Activated B cell treated with CpG ODN at 0.5 μM for 24 hours (primary cell): ENCODE measurements at places on chromosomes 11 and 22. TPM values are rescaled to one million over a fixed set of nuclear protein-coding genes. Genes with fewer than 3 reads are reported as not detected.

GRCh38 chr11:67482275-67482826 is 475 bp upstream of the AIP start:
- no peak for DNase-seq

DNA sequence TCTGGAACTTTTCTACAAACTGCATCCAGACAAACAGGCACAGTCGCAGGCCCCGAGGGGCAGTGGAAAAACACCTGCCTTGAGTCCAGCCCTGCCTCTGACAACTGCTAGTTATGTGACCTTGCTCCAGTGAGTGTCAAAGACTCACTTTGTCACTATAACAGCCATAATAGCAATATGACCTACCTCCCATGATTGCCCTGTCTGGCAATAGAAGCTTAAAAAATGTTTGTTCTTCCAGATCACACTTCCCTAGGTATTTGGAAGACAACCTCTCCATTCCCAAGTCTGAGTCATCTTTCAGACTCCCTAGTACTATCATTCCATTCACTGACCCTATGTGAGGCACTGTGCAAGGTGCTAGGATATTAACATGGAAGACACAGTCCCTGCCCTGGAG is 74.5 kb downstream of the RPL27A start:
- DNase-seq, result no peak

DNA sequence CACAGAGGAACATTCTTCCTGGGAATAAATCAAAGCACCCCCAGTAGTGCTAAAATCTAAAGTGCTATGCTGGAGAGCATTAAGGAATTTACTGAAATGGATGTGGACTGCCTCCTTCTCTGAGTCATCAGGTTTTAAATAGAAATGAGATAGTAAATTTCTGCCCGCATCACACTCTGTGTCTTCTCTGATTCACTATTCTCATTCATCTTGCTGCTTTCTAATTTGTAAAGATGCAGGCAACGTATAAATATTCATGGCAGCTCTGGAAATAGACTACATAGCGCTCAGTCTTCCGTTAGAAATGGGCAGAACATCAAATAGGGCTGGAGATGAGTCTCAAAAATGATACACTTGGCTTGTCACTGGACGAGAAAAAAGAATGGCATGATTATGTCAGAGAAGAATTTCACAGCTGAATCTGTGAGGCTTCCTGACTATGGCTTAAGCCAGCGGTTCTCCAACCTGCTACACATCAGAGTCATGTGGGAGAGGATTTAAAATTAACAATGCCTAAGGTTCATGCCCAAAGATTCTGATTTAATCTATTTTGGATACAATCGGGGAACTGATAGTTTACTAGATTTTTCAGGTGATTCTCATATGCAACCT is 178.2 kb downstream of the LRRC4C start:
- no peak for DNase-seq

Gene BLID
- total RNA-seq, result not detected in 2 replicates

DNA sequence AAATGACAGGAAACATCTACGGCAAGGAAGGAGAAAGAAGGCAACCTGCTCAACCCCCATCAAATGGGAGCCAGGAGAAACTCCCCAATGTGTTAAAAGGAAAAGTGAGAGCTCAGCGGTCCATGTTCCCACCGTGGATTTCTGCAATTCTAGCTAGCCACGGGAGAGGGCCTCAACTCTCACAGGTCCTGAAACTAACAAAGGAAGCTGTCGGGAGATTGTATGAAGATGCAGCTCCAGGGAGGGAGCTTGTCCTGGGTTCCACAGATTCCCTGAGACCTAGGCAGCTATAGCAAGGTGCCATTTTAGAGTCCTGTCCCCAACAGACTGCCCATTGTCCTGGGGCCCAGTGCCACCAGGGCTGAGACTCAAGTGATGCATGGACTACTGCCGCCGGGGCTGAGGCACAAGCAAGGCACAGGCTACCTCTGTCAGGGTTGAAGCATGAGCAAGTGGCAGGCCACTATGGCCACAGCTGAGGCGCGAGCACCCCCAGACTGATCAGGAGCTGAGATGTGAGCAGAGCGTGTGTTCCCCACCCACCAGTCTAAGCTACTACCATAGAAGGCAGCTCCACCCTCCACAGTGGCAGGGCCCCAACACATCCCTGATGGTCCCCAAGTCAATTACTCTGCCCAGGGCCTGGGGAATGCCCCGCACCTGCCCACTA is 31.3 kb downstream of the RSF1 start:
- DNase-seq, result no peak

Gene MGAT3
- 41.5 and 43.4 TPM in 2 replicates for total RNA-seq

- DNase-seq, result no peak
Measured at GRCh38 chr11:890794-891540, 19.6 kb downstream of the CHID1 start.

Gene CRACR2B
- total RNA-seq, result 4.1 and 4.5 TPM in 2 replicates

GRCh38 chr11:77073328-77074001 is 6.7 kb downstream of the CAPN5 start:
- DNase-seq, result peak; percentile 10

DNA sequence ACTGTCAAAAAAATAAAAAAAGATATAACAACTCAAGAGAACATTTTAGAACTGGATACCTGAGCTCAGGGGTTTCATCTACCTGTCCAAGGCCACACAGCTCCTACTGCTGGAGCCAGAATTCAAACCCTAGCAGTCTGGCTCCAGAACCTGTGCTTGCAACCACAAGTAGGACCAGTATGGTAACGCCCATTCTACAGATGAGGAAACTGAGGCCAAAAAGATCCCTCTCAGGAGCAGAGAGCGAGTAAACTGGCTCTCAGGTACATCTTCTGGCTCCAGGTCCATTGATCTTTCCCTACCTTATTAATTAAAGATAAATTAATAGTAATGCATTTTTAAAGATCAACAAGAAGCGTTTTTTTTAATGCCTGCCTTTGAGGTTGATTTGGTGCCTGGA is 19.2 kb downstream of the P2RX3 start:
- DNase-seq, result no peak

DNA sequence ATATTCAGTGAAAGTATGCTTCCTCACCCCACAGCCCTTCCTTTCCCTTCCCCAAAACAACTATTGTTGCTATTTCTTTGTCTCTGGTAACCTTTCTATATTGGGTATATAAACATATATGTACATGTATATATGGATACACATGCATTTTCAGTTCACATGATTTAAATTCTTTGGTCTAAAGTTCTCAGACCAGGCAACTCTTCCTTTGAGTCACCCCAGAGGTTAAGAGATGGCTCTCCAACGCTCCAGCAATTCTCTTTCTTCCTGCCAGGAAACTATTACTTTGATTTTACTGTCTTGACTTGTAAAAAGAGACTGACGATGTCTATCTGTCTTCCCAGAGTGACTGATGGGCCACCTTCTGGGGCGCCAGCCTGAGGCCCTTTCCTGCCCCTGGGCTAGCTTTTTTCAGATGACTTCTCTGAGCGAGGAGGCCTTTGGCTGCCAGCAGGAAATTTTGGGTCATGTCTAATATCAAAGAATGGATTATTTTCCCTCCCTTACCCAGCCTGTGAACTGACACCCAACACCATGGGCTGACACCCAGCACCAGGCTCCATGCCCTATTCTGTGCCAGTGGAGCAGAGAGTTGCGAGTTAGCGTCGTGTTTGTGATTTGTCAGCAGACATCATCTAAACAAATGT is 14.4 kb upstream of the ST3GAL4 start:
- DNase-seq, result no peak

- DNase-seq, result no peak
Measured at GRCh38 chr11:121964591-121964990, 151.4 kb downstream of the BLID start.

- no peak for DNase-seq
Measured at GRCh38 chr11:11504071-11504470, 117.7 kb downstream of the GALNT18 start.

Gene RASD2
- total RNA-seq, result not detected in 2 replicates

Gene MS4A15
- not detected in 2 replicates for total RNA-seq

Gene BTG4
- total RNA-seq, result not detected in 2 replicates

DNA sequence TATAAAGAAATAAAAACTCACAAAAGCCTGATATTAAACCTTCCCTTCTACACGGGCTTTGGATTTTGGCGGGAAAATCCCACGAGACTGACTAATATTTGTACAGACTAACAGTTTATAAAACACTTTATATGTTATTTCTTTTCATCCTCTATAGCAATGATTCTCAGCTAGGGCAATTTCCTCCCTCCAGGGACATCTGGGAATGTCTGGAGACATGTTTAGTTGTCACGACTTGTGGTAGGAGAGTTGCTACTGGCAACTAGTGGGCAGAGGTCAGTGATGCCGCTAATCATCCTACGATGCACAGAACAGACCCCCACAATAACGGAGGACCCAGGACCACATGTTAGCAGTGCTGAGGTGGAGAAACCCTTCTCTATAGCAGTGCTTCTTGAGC is 304.8 kb upstream of the PITPNB start:
- no peak for DNase-seq

Gene C11orf42
- not detected in 2 replicates for total RNA-seq

Gene OTOG
- total RNA-seq, result not detected in 2 replicates

GRCh38 chr11:113562981-113563461 is 87.8 kb upstream of the DRD2 start:
- no peak for DNase-seq

DNA sequence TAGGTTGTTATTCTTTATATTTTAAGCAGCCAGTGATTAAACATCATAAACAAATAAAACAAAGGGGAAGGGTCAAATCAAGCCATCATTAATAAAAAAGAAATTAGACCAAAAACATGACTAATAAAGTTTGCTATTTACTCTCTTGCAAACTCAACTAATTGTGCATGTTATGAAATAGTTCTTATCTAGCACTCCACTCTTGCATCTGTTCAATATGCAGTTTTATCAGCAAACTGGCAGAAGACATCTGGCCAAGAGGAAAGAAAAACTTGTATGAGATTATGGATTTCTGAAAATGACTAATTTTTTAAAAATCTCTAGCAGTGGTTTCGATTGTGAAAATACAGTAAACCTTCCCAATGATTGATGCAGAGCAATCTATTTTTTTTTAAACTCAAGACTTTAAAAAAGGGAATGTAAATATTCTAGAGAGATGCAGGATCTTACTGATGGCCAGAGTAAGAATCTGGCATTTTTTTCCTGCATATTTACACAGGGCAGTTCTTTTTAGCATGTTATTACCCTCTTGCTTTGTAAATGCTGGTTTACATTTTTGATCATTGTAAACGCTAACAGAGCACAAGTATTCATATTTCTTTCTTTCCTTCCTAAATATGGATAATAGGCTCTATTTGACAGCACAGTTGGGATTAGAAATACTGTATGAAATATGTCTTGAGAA is 83.3 kb downstream of the GRIA4 start:
- DNase-seq, result no peak

Gene PTPRCAP
- total RNA-seq, result 328 and 347 TPM in 2 replicates

- no peak for DNase-seq
Measured at GRCh38 chr11:117684111-117684510, 112.9 kb downstream of the DSCAML1 start.

Gene FJX1
- 0.49 and 0.73 TPM in 2 replicates for total RNA-seq

DNA sequence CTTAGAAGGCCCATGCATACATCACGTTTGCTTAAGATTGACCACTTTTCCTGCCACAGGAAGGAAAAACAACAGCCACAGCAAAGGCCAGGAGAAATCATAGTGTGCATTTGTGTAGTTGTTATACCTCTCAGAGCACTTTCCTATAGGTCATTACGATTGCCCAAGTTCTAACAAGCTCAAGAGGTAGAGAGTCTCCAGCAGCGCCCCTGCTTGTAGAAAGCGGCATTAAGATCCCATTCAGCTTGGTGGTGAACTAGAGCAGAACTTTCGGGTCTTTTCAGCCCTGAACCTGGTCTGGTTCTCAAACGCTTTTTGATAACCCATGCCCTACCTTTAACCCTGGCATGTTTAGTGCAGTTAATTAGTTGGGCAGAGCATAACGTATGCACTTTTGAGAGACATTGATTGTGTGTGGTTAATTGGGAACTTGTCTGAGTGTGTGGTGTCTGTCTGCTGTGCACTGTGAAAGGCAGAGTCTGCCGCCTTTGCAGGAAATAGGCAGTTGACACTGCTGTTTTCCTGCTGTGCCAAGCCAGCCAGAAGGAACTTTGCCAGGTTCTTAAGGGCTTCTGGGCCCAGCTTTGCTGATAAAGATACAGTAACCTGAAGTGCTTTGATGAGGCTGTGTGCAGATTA is 109.9 kb upstream of the CLMP start:
- DNase-seq, result no peak

- no peak for DNase-seq
Measured at GRCh38 chr11:115676768-115677167, 172.6 kb upstream of the CADM1 start.

DNA sequence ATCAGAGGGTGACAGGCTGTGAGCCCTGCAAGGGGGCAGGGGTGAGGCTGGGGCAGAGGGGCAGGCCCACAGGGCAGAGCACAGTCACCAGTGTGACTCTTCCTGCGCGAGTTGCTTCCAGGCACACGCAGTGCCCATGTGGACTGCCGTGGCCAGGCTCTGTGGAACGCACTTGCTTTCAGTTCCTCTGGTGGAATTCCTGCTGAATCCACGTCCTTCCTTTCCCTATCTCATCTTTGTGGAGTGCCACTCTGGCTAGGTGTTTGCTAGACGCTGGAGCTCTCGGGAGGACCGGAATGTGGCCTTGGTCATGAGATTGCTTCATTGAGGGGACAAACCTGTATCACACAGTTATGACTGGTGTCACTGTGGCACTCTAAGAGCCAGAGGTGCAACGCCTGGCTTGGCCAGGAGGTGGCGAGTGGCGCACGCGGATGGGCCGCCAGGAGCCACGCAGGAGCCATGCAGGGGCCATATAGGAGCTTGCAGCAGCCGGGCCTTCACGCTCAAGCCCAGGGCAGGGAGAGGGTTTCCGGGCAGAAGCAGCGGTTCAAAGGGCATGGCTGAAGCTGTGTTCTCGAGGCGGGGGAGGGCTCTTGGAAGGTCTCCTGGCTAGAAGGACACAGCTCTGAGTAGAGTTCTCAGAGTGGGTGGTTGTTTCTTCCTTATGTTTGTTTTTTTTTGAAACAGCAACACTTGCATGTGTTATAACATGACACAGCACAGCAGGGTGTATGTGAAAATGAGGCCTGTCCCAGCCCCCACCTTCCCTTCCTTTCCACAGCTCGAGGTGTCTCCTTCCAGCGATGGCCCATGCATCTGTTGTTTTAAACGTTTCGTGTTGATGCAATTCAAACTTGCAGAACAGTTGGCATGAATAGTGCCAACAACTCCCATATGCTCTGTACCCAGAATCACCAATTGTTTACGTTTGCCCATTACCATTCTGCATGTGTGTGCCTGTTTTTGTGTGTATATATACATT is 36.2 kb downstream of the TBC1D22A start:
- DNase-seq, result peak; percentile 69

GRCh38 chr22:49023161-49023878 is 804.4 kb downstream of the BRD1 start:
- no peak for DNase-seq

GRCh38 chr22:25002241-25002985 is 49.9 kb downstream of the KIAA1671 start:
- DNase-seq, result no peak

Gene ACRV1
- total RNA-seq, result not detected in 2 replicates
